CD4-positive, alpha-beta memory T cell (primary cell): ENCODE measurements at places on chromosomes 2 and 18. TPM values are rescaled to one million over a fixed set of nuclear protein-coding genes. Genes with fewer than 3 reads are reported as not detected.

DNA sequence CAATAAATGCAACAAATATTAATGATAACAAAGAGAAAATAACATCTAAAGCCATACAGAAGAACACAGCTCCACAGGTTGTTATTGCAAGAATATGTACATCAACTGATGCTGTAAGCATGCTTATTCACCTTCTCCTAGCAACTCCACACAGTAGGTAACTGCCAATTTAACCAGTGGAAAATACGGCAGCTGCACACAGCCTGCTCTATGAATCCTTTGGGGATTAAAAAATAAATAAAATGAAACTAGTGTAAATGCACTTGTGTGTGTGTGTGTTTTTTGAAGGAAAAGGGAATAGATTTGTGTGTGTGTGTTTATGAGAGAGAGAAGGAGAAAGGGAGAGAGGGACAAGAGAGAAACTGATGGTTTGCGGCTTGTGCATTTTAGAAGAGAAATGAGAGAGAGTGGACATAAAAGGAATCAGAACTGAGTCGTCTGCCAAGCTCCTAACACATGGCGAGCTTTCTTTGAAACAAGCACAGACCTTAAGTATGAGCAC, 96.2 kb upstream of the PDE1A start:
- DNase-seq = no peak

GRCh38 chr2:170076189-170076588, 101.8 kb upstream of the MYO3B start:
- DNase-seq = no peak

- no peak for DNase-seq
These were observed 208.9 kb downstream of the MIB1 start for GRCh38 chr18:21949326-21950015.

- no peak for DNase-seq
These were observed 241.6 kb upstream of the VWC2L start for GRCh38 chr2:214169281-214169680.

- DNase-seq = no peak
These were observed 81.7 kb downstream of the SPRED2 start for GRCh38 chr2:65350651-65351056.

DNA sequence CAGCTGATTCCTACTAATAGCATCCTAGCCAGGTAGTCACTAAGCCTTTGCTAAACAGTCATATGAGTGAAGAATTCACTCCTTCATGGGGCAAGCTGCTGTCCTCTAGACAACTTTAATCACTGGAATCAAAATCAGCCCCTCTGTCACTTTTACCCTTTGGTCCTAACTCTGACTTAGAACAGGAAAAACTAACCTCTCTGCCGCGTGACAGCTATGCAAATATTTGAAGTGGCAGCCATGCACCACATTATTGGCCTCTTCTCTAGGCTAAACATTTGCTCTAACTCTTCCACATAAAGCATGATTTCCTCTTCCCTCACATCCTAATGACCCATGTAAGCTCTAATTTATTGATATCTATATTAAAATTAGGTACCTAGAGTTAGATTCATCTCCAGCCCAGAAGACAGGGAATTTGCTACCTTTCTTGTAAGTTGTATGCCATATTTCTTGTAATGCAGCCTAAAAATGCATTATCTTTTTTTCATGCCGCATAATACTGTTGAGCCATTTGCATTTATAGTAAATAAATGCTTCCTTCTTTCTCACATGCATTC, 12.8 kb upstream of the ONECUT2 start:
- DNase-seq = no peak

GRCh38 chr2:198168651-198169050, 364.3 kb downstream of the PLCL1 start:
- DNase-seq = no peak

GRCh38 chr2:100537918-100538317, 24.9 kb upstream of the PDCL3 start:
- no peak for DNase-seq

DNA sequence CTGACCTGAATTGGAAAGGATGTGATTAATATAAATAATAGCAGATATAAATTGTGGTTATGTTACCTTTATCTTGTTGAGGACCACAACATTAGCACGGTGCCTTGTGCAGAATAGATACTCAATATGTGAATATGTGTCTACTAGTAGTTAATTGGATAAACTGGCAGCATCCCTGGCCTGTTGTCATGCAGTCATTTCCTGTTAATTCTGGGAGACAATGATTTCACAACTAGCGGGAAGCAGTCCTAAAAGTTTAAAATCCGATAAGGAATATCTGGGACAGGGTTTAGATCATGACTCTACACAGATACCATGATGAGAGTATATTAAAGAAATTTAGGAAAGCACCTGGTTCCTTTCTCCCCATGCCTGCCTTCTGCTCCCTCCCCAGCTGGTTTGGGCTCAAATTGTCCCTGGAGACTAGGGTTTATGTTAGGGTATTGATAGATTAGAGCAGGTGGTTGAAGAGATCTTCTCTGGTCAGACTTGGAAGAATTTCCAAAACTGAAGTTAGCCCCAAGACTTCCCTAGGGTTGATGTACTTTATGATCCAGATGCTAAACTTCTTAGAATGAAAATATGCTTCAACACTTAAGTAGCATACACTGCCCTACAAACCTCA, 32.8 kb downstream of the CYBRD1 start:
- no peak for DNase-seq

DNA sequence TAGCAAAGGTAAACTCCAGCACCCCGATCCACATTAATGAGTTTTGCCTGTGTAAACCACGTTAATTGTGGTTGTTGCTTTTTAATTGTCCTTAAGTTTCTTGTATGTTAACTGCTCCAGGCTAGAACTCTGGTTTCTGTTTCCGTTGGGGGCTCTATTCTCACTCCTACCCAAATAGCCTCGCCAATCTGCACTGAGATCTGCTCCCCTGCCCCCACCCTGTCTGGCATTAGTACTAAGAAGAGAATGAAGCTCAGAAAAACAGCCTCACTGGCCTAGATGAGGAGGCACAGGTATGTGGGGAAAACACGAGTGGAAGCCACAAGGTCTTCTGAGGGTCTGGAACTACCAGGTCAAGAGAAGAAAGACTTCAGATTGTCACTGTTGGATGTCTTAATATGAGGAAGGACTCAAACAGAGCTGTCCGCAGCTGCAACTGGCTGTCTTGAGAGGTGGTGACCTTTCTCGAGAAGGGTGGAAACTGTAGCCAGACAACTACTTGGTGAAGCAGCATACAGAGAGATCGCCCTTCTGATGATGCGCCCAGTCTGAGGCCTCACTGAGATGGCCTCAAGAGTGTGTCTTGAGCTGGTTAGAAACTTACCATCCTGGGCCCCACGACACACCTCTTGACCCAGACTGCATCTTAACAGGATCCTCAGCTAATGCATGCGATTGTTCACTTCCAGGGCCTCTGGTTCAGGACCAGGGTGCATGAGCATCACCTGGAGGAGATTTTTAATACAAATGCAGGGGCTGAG, 73.1 kb downstream of the TGOLN2 start:
- no peak for DNase-seq

DNA sequence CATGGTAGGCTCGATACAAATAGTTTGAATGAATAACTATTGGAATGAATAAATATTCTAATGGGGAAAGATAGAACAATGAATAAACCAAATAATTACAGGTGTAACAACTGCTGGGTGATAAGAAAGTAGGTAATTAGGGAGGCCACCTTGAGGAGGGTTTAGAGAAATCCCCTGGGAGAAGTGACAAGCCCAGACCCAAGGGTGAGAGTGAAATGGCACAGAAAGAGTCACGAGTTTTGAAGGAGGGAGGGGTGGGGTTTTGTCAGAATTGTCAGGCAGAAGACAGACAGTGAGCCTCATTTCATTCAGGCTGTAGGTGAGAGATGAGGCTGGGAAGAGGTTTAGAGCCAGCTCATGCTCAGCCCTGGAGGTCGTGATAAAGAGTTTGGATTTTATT, 71.6 kb upstream of the L3MBTL4 start:
- no peak for DNase-seq

GRCh38 chr2:239727182-239727775, 297.9 kb downstream of the NDUFA10 start:
- DNase-seq = no peak

- DNase-seq = no peak
These were observed 17.2 kb downstream of the THOC1 start for GRCh38 chr18:250685-251084.

- DNase-seq = no peak
These were observed 61.5 kb upstream of the TWIST2 start for GRCh38 chr2:238786379-238786778.

GRCh38 chr2:119304847-119305246, 61.8 kb downstream of the C2orf76 start:
- no peak for DNase-seq

VIL1 gene
- polyA plus RNA-seq = not detected

MGAT4A gene
- polyA plus RNA-seq = 223 TPM

C2orf66 gene
- not detected for polyA plus RNA-seq

PRKAG3 gene
- not detected for polyA plus RNA-seq
